ENCODE measurements at places on chromosomes 16 and 17.

DNA sequence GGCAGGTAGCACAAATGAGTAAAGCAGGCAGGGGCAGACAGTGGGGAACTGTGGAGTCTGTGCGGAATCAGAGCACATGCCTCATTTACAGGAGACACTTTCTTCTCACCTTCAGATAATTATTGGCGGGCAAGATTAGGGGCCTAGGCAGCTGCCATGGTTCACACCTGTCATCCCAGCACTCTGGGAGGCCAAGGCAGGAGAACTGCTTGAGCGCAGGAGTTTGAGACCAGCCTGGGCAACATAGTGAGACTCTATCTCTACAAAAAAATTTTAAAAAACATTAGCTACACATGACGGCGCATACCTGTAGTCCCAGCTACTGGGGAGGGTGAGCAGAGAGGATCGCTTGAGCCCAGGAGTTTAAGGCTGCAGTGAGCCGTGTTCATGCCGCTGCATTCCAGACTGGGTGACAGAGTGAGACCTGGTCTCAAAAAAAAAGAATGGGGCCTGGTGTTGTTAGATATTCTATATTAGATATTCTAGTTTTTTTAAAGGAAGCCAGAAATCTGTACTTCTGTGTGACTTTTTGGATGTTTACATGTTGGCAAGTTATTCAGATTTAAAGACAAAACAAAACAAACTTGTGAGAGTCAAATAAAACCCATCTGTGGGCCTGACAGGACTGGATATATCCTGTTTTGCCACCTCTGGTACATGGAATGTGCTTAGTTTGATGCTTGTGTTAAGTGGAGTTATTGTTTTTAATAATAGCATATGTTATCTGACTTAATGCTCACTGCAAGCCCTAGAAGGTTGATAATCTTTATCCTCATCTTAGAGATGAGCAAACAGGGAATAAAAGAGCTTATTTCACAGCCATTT, 4.9 kb upstream of the LPCAT2 start:
- DNase-seq = no peak

- DNase-seq = no peak
Measured at GRCh38 chr16:51243936-51244436, 92.9 kb upstream of the SALL1 start.

DNA sequence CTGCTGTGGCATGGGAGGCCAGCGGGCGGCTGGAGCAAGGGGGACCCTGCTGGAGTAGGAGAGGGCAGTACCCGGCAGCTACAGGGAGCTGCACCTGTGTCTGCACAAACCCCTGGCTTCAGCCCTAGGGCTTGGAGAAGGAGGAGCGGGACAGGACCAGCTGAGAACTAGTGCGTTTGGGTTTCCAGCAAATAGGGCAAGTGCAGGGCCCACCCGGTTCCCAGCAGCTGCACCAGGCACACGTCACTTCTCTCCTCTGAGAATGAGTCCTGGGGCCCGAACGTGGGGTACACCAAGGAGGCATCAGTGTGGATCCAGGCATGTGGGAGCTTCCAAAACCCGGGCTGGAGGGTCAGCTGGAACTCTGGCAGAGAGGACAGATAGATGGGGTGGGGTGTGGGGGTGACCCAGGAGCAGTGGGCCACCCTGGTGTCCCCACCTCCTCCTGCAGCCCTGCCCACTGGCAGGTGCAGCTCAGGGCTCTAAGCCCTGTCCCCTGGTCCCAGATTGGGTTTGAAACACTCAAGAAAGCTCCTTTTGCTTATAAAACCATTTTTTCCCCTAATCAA, 5.6 kb downstream of the C16orf89 start:
- DNase-seq = no peak

DNA sequence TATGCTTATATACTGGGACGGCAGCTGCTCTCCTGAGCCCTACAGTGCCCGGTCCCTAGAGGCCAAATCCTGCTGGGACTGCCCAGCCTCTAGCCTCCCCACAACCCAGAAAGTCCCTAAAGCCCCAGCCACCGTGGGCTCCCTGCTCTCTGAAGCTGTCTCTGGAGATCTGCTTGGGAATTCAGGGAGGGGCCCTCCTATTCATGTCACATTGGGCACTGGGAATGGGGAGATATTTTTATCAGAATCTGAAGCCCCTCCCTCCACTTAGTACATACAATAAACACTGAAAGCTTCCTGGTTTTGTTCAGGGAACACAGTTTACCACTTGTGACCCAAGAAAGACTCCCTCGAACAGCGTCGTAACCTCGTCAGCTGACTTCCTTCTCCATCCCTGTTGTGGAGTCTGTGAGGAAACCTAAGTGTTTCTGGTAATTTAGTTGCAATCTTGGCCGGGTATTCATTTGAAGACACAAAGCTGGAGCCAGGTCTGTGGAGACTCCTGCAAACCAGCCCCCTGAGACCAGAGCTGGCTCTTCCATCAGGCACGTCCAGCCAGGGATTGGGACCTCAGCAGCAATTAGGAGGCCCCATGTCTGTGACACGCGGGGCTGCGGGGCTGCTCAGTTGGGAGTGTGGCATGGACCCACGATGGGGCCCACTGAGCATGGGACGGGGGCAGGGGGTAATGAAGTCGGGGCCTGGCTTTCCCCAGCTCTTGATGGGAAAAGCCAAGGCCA, 38.5 kb downstream of the PGS1 start:
- no peak for DNase-seq

DNA sequence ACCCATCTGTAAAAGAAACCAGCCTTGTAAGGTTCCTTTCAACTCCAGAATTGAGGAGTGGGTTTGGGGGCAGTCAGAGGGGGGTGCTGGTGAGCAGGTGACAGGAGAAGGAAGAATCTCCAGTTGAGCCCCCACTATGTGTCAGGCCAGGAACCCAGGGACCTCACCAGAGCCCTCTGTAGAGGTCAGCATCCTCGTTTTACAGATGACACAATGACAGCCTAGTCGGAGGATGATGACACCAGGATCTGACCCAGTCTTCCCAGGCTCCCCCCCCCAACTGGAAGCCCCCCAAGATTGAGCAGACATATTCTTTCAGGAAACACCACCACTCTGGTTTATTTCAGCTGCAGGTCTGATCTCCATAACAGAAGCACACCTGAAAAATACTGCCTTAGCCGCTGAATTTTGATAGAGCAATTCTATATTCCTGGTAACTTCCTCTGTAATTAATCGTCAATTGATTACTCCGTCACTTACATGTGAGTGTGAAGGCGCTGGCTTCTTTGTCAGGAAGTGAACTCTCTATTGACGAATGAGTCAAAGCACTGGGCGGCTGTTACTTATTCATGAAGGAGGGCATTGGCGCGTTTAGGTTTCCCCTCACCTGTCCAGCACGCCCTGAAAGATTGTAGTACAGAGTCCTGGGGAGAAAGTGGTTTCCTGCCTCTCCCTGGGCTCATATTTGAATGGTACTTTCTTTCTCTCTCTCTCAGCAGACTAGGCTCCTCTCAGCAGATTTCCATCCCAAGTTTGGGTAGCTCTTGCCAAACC, 21.2 kb downstream of the SOCS3 start:
- peak; percentile 0 for DNase-seq

- no peak for DNase-seq
Measured at GRCh38 chr17:12457493-12457892, 208.2 kb upstream of the MYOCD start.

DNA sequence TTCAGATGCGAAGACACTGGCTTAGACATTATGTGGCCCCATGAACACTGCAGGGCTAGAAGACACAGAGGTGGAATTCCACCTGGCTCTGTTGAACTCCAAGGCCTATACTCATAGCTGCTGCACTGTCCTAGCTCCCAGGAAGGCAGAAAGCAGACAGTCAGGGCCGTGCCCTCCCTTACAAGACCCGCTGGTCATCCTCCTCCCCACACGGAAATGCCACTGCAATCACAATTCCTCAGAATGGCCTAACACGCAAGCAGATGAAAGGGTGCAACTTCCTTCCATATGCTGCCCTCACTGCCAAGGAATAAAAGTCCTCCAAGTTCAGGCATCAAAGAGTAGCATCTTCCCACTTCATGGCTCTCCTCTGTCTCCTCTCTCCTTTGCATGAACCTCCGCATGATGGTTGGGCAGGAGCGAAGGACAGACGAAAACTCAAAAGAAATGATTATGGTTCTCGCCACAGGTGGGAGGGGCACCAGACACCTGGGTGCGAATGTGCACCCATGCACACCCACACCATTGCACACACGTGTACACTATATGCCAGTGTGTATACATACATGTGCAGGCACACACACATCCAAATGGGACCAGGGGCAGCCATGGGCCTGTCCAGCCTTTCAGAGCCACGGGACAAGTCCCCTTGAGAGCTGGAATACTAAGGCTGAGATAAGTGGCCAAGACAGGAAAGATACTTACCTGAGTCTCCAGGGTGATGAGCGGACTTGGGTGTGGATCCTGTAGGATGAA, 113.3 kb downstream of the XYLT1 start:
- no peak for DNase-seq

- DNase-seq = no peak
Measured at GRCh38 chr16:73405851-73406250, 357.9 kb upstream of the ZFHX3 start.

All from cerebellar cortex (tissue), 1 donor.